ENCODE measurements at places on chromosomes 4 and X.

- DNase-seq: peak; percentile 73
These were observed 357.9 kb downstream of the UNC5C start for GRCh38 chr4:95190751-95191436.

- peak; percentile 20 for DNase-seq
These were observed 2.7 kb downstream of the FOXO4 start for GRCh38 chrX:71098302-71098701.

DNA sequence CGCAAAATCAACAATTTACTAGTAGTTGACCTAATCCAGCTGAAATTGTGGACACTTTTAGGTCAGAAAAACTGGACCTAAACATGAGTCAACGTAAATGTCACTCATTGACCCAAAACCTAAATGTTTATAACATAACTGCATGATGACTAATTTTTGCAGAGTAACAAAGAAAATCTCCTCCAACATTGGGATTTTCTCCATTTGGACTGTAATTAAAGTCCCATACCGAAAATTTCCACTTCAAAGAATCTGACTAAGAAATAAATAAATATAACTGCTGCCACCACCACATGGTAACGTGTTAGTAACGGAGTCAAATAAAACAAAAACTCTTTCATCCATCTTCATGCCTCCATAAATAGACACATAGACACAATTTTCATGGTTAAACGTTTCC, 1.9 kb downstream of the ADGRA3 start:
- no peak for DNase-seq

DNA sequence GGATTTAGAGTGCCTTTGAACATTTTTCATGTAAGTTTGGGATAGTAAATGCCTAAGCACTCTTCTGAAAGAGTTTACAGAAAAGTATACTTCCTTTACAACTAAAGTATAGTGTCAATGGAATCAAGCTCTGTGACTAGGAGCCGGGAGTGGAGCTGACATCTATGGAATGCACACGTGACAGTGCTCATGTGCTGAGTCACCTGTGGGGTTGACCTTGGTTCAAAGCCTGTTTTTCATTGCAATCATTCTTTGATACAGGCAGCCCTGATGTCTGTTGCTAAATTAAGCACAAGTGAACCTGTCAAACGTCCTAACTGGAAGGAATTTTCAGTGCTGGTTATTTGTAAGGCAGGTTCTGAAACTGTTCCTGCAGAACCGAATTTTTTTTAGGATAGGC, 82.5 kb downstream of the GPAT3 start:
- no peak for DNase-seq

DNA sequence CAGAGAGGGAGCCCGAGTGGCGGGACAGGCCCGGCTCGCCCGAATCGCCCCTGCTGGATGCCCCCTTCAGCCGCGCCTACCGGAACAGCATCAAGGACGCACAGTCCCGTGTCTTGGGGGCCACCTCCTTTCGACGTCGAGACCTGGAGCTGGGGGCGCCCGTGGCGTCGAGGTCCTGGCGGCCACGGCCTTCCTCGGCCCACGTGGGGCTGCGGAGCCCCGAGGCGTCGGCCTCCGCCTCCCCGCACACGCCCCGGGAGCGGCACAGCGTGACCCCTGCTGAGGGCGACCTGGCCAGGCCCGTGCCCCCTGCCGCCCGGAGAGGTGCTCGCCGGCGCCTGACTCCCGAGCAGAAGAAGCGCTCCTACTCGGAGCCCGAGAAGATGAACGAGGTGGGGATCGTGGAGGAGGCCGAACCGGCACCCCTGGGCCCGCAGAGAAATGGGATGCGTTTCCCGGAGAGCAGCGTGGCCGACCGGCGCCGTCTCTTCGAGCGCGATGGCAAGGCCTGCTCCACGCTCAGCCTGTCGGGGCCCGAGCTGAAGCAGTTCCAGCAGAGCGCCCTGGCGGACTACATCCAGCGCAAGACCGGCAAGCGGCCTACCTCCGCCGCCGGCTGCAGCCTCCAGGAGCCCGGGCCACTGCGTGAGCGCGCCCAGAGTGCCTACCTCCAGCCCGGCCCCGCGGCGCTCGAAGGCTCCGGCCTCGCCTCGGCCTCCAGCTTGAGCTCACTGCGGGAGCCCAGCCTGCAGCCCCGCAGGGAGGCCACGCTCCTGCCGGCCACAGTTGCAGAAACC, 156.9 kb downstream of the SOWAHB start:
- no peak for DNase-seq

DNA sequence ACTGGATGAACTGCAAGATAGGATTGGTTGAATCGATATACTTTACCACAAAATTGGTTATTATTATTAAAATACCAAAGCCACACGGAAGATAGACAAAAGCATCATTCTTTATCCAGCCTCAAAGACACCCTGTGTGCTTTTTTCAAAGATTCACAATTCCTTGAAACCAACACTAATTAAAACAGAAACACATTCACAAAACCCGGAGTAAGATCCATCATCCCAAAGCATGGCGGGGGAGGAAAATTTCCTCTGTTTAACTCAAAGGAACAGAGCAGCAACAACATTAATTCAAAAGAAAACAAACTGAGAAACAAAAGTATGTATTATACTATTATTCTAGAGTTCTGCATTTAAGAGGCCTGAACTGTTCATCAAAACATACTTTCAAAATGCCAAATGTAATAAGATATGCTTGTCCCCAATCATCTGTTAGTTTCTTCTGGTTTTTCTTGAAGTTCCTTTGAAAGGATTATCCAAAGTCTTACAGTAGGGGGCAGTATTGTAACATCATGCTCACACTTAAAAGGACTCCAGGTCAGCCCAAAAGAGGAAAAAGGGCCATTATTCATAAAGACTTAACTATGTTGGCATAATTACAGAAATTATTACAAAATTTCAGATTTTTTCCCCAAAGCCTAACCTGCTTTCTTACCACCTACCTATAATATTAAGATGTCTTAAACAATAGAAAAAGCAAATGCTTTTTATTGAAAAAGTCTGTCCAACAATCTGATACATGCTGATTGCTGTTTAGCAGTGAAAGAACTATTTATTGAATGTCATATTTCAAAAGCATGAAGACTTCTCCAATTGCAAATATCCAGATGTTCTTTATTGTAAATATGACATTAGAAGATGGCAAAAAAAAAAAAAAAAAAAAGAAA, 168.7 kb downstream of the SCFD2 start:
- DNase-seq: peak; percentile 55

DNA sequence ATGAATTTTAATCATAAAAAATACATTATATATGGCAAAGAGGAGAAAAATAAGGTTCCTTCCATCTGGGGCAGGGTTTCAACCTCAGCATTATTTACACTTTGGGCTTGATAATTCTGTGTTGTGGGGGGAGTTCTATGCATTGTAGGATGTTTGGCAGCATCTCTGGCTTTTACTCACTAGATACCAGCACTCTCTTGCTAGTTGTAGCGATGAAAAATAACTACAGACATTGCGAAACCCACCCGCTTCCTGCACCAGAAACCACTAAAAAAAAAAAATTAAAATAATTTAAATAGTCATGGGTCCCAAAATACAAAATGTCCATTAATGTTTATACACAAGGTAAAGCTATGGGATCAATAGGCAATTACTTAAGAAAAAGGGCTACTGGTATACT, 52.7 kb downstream of the PPP3CA start:
- no peak for DNase-seq

- no peak for DNase-seq
These were observed 536.4 kb upstream of the FRG1 start for GRCh38 chr4:189404271-189404670.

GRCh38 chrX:39855748-39856129, 242.0 kb downstream of the BCOR start:
- no peak for DNase-seq

DNA sequence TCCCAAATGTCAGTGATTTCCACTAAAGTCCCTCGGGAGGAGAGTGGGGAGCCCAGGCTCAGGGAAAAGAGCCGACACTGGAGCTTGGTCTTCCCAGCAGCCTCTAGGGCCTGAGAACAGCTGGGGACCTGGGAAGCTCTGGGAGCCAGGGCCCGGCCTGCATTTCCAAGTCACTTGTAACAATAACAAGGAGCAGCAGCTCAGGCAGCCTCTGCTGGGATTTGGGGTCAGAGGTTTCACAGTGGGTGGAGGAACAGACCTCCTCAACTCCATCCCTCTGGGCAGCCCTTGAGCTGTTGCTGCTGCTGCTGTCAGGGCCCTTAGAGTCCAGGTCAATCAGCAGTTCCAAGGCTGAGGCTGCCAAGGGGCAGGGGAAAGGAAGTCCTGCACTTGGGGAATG, 11.1 kb downstream of the STARD8 start:
- no peak for DNase-seq

DNA sequence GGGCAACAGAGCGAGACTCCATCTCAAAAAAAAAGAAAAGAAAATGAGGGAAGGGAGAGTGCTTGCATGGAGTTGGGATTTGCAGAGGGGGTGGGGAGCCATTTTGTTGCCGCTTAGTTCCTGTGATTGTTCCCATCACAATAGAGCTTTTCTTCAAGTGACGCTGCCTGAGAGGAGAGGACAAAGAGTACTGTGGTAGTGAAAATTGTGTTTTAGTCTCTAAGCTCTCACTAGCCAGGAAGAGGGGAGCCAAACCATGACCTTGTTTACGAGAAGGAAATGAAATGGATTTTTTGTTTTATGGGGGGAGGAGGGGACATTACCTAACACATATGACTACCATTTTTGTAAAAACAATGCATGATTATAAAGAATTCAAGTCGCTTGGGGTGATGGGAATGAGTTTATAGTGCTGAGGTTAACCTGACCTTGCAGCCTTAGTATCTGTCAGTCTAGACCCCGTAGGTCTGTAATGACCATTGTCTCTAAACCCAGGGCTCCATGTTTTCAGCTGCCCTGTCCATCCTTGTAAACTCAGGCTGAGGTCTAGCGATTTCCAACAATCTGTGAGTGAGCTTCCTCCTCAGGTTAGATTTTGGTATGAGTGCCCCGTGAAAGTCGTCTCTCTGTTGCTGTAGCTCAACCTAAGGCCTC, 18.8 kb downstream of the SRD5A3 start:
- DNase-seq: no peak

DNA sequence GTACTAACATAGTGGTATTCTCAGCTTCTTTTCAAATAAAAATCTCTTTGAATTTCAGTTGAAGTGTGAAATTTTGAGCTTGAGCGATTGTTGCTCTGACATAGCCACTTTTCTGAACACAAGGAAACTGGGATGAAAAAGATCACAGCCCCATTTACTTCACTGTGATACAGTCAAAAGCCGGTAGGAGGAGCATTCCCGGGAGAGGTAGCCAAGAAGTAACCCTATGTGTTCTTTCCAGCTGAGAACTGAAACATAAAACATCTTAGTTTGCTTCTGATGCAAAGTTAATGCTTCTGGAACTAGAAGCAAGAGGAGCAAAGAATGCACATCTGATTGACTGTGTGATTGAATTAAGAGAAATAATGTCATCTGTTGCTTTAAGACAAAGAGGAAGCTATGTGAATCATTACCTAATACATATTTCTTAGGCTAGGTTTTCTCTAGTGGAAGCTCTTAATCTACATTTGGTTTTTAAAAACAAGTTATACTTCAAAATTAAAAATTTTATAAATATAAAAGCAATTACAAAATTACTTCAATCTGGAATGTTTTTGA, 88.3 kb upstream of the UNC5C start:
- no peak for DNase-seq

- no peak for DNase-seq
These were observed 32.4 kb downstream of the IGFBP7 start for GRCh38 chr4:57077550-57078343.

GRCh38 chrX:50180073-50180940, 20.5 kb downstream of the AKAP4 start:
- no peak for DNase-seq

- DNase-seq: no peak
These were observed 628.9 kb downstream of the TLL1 start for GRCh38 chr4:166501941-166502382.

- peak; percentile 25 for DNase-seq
These were observed 552 bp downstream of the NKRF start for GRCh38 chrX:119605464-119606279.

DNA sequence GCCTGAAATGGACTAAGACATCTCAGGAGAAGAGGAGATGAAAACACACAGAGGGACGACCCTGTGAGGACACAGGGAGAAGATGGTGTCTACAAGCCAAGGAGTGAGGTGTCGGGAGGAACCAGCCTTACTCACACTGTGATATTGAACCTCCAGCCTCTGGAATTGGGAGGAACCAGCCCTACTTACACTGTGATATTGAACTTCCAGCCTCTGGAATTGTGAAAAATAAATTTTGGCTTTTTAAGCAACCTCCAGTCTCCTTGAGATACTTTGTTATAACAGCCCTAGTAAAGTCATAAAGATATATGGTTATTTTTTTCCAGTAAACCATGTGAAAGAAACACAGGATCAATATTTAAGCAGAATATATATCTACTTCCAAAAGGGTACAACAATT, 76.5 kb downstream of the DHRSX start:
- no peak for DNase-seq

DNA sequence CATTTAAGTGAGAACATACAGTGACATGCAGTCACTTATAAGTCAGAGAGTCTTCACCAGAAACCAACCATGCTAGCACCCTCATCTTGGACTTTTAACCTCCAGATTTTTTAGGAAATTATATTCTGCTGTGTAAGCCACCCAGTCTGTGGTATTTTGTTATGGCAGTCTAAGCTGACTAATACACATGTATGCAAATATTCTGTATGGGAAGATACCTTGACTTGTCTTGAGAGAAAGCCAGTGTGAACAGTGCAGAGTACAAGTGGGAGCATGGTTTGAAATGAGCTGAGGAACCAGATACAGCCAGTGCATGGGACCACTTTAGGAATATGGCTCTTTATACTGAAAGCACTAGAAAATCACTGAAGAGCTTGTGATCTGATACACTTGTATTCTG, 110.4 kb upstream of the MAP9 start:
- DNase-seq: no peak

GRCh38 chr4:163048447-163048846, 118.2 kb downstream of the NAF1 start:
- DNase-seq: peak; percentile 46

DNA sequence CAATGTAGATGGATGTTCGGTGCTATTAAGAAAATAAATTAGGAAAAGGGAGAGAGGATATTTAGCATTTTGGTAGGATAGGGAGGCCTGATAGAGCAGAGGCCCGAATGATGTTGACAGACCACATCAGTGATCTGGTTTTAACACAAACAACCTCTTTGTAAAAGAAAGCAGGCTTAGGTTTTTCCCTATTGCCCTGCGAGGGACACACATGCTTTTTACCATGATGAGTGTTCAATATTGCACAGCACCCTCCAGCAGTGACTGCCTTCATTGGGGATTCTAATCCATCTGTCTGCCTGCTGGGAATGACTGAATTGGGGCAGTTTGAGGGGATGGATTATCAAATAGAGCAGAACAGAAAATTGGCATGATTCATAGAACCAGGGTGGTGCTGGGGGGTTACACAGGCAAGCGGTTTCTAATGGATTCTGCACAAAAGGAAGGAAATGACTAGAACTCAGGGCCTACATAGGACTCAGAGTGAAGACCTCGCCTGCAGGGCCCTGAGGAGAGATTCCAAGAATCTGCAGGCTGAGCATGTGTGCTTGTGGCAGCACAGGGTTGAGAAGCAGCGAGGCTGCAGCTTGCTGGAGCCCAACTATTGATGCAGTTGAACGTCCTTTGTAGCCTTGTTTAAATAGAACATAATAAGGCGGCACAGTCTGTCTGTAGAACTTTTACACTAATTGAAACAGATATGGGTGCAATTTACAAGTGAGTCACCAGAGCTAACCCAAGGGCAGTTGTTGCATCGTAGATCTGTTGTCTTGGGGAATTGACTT, 58.0 kb downstream of the RHOH start:
- no peak for DNase-seq
